ENCODE measurements at places on chromosomes 13 and 19. TPM values are rescaled to one million over a fixed set of nuclear protein-coding genes. Genes with fewer than 3 reads are reported as not detected.

Gene POLR1G
- 11.8 TPM for total RNA-seq

GRCh38 chr19:37655689-37656371, 565 bp upstream of the ZFP30 start:
- peak; percentile 55 for DNase-seq

Gene CCDC194
- 0.20 TPM for total RNA-seq

DNA sequence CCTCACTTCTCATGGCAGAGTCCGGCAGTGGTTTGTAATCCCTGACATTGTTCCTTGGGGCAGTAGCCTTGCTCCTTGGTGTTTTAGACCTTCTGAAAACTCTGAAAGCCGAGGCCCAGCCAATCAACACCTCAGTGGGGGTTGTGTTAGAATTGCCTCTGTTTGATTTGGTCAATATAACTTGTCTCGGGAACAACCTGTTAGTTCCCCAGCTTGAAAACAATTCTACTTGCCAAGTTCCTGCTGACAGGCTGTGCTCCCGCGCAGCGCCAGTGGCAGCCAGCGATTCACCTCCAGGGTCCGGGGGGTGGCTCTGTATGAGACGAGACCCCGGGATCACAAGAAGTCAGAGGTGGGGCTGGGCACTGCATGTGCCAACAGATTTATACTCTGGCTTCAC, 81.4 kb upstream of the MEDAG start:
- no peak for DNase-seq

DNA sequence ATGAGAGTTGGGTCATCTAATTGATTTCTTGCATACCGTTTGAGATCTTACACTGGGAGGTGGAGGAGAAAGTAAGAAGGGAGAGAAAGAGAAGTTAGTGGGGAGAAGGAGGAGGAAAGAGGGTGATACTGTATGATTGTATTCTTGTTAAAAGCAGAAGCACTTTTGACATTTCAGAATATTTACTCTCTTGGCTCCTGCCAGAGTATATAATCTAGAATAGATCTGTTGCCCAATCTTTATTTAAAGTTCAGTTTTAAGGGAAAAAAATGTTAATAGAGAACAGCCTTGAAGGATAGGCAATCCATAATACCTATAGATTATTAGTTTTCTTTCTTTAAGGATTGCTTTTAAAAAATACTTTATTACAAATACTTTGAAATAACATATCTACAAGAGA, 41.5 kb downstream of the PDS5B start:
- DNase-seq, result no peak

- no peak for DNase-seq
Measured at GRCh38 chr19:58045411-58046050, 11.7 kb downstream of the ZSCAN1 start.

DNA sequence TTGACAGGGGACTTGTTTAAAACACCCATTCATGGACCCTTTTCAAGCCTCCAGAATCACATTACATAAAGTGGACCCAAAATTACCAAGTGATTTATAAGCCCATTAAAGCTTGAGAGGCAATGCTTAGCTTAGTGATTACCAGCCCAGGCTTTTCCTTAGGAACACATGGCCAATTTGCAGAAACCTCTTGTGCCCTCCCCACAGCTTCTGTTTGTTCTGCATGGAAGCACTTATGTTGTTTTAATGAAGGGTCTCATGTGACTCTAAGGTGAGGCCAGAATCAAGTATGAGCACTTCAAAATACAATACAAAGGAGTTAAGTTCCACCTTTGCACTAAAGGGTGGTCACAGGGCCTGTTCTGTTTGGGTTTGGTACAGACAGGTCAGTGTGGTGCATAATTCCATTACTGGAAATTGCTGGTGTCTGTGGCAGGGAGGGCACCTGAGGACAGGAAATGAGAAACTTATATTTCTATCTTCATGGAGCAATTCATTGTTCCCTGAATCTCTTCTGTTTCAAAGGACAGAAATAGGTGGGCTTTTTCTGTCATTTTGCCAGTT, 15.3 kb downstream of the ZNF486 start:
- DNase-seq, result peak; percentile 39

DNA sequence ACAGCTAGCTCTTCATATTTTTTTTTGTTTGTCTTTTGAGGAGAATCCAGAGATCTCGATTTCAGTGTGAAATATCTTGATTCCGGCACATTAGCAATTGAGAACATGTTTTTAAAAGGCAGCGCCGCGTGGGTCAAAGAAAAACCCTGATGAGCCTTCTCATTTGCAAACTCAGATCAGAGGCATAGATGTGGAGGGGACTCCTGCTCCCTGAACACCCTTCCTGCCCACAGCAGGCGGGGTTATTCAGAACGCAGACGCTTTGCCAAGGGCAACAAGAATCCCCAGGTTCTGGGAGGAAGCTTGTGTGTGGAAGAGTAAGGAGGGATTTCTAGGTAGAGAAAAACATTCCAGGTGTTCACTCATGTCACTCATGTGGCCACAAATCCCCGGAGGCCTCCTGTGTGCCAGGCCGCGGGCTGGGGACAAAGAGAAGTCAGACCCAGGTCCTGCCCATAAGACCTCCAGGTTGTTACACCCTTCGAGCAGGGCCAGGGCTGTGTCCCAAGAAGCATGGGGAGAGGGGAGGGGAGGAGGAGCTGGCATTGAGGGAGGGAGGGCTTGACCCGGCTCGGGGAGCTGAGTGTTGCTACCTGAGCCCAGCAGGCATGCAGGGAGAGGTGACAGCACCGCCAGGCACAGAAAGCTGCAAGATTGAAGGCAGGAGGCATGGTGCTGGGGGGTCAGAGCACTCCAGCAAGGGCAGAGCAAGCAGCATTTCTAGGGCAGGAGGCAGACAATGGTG, 15.9 kb upstream of the IGLON5 start:
- no peak for DNase-seq

GRCh38 chr13:108897955-108898354, 268.5 kb downstream of the MYO16 start:
- DNase-seq, result no peak

DNA sequence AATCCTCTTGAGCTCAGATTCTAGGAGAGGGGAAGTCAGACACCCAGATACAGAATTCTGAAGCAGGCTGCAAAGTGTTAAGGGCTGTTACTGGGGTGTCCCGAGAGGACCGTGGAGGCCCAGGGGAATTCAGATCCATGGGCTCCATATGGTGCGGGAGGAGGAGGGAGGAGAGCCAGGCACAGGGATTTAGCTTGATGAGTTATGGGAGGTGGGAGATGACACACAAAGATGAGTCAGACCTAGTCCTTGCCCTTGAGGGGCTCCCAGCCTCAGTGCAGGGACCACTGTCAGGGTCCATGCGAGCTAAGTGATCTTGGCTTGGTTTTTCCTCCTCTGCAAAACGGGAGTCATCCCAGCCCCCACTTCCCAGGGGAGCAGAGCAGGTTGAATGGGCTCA, 14.4 kb upstream of the GIPR start:
- DNase-seq, result no peak

DNA sequence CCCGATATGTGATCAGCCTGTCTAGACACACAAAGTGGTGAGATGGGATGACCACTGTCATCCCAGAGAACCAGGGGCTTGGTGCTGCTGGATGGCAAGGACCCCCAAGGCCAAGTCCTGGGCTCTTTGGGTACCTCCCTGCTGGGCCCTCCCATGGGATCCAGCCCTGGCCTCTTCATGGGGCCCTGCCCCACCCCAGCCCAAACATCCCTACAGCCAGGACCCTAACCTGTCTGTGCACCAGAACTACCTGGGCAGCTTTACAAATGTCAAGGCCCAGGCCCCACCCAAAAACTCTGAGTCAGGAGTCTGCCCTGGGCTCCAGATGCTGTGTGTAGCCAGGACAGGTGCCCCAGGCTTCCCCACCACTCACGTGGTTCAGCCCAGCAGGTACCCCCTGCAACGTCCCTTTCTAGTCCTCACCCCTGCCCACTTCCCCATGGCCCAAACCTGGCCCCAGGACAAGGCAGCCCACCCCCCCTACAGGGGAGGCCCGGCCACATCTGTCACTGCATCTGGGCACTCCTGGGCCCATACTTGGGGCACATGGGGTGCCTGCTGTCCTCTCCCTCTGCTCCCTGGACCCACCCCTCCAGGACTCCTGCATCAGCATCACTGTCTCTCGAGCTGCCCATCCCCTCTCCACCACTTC, 233.5 kb downstream of the TUBA3C start:
- no peak for DNase-seq

Gene PRRG2
- 4.2 TPM for total RNA-seq

GRCh38 chr13:35157143-35157755, 215.2 kb downstream of the NBEA start:
- peak; percentile 63 for DNase-seq
